ENCODE measurements at places on chromosomes 12 and 14.

- no peak for DNase-seq
Measured at GRCh38 chr14:80427101-80427500, 215.8 kb upstream of the DIO2 start.

DNA sequence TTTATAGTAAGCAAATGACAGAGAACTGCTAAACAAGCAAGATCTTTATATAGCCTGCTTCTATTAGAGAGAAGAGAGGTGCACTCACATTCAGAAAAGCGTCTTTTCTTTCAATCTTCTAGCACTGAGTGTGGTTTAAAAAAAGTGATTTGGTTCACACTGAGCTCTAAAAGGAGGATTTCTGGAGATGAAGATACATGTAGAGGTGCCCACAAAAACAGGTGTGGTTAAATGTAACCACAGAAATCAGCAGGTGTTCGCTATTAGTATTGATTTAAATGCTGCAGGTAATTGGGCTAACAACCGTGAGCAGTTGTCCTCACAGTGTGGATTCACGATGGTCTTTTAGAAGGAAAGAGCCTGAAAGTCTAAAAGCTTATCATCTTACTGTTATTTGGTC, 10.7 kb downstream of the PKP2 start:
- no peak for DNase-seq

DNA sequence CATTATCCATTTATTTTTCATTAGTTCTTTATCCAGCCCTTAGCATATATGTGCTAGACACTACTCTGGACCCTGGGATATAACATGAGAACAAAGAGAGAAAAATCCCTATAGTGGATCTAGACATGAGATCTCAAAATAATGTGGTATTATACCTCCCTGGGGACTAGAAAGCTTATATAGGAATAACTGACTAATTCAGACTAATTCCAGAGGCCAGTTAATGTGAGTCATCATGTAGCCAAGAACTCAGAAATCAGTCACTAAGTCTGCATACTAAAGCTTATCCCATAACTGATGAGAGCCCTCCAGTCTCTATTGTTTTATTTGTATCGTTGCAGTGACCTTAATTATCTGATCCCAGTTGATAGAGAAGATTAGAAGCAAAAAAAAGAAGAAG, 267.1 kb upstream of the RGS6 start:
- DNase-seq, result peak; percentile 84

- DNase-seq, result no peak
Measured at GRCh38 chr14:29681316-29681715, 246.3 kb downstream of the PRKD1 start.

- DNase-seq, result no peak
Measured at GRCh38 chr14:84453307-84453950, 1076.5 kb upstream of the FLRT2 start.
